ENCODE measurements at places on chromosomes 1 and 21.

- no peak for DNase-seq
These were observed 229.6 kb upstream of the JUN start for GRCh38 chr1:59013276-59013927.

DNA sequence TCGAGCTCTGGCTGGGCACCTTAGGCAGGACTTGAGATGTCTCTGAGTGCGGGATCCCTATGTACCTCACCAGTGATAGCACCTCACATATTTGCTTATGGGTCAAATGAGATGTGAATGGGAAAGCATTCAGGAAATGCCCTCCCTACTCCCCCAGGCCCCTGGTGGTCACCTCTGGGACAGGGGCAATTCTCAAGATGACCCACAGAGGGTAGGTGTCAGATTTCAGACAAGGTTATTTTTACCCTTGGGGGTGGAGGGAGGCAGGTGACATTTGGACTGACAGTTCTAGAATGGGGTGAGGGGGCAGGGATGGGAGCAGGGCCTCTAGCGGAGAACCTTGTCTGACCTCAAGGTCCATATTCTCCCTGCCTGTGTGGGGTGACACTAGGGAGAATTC is 27.1 kb downstream of the ACOT11 start:
- no peak for DNase-seq

DNA sequence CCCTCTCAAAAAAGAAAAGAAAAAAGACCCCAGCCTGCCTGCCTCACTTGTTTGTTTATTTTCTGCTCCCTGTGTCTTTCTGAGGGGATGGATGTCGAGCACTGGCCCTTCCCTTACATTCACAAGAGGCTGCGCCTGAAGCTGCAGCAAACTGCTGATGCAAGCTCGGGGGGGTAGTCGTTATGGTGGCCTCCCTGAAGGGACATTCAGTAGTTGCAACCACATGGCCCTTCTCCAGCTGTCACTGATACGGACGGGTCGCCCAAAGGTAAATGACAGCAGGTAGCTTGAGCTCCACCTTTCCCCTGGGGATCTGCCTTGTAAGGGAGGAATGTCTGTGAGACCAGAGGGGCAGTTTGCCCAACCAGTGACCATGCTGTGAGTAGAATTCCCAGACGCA is 17.7 kb downstream of the PLEKHM2 start:
- DNase-seq = no peak

GRCh38 chr1:115089420-115090185 is at the start of gene TSPAN2:
Gene TSPAN2, minus strand, starts transcription at chr1:115089503. Its CDS starts 71 bp downstream, at chr1:115089432.
- DNase-seq = peak; percentile 75

- no peak for DNase-seq
These were observed 75.3 kb downstream of the C1orf21 start for GRCh38 chr1:184462155-184462554.

GRCh38 chr21:29376556-29376955 is 77.8 kb downstream of the BACH1 start:
- DNase-seq = peak; percentile 61

- DNase-seq = no peak
These were observed 41.0 kb downstream of the ITPKB start for GRCh38 chr1:226697929-226698544.

- no peak for DNase-seq
These were observed 17.6 kb downstream of the INTS3 start for GRCh38 chr1:153745417-153745816.

- DNase-seq = peak; percentile 74
These were observed 102.0 kb upstream of the RUNX3 start for GRCh38 chr1:25031966-25032667.

GRCh38 chr21:28604946-28605537 is 387.6 kb downstream of the LTN1 start:
- DNase-seq = peak; percentile 8

GRCh38 chr1:48055876-48056764 is 58.9 kb upstream of the TRABD2B start:
- DNase-seq = no peak

- no peak for DNase-seq
These were observed 572.1 kb upstream of the BRINP3 start for GRCh38 chr1:191049781-191050180.

DNA sequence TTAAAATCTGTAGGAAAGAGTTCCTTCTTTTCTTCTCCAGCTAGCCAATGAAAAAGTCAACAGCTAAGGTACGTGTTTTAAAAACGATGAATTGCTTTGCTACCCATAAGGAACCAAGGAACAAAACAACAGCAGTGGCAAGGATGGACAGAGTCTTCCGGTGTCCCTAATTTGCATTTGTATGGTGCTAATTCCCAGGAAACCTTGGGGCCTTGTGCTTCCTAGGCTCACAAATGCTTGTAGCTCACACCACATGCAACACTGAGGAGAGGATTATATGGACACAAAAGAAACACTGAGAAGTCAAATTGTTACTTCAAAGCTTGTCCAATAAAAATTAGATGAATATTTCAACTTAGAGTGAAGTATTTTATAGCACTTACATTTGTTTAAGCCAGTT is 1.8 kb upstream of the PGBD5 start:
- DNase-seq = no peak

GRCh38 chr1:247241691-247242090 is 14.2 kb upstream of the VN1R5 start:
- no peak for DNase-seq

- DNase-seq = no peak
These were observed 6.3 kb upstream of the TTLL10 start for GRCh38 chr1:1167398-1167821.

- no peak for DNase-seq
These were observed 5.4 kb upstream of the TDRD5 start for GRCh38 chr1:179586107-179586823.

GRCh38 chr1:114310695-114311271 is 157.1 kb upstream of the SYT6 start:
- no peak for DNase-seq

DNA sequence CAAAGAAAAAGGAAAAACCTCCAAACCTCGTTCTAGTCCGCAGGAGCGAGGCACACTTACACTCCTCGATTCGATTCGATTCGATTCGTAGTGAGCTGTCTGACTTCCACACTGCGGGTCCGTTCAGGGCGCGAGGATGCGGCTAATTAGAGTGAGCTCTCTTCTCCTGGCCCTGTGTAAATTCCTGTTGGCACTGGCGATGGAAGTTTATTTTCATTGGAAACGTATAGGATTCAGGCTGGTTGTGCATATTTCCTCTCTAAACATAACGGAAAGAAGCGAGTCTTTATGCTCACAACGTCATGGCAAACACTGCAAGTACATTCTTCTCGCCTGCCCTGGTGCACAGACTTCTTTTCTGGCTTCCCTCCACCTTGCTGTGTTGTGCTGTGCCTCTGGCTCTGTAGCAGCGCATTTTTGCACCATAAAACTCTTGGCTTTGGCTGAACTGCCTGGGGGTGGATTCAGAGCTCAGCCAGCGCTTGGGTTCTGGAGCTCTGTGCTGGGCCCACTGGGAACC is 2.7 kb downstream of the HUNK start:
- DNase-seq = no peak

- DNase-seq = no peak
These were observed 12.6 kb upstream of the MAPKAPK2 start for GRCh38 chr1:206672011-206672688.

GRCh38 chr1:225445639-225446594 is 18.1 kb upstream of the LBR start:
- DNase-seq = peak; percentile 34

DNA sequence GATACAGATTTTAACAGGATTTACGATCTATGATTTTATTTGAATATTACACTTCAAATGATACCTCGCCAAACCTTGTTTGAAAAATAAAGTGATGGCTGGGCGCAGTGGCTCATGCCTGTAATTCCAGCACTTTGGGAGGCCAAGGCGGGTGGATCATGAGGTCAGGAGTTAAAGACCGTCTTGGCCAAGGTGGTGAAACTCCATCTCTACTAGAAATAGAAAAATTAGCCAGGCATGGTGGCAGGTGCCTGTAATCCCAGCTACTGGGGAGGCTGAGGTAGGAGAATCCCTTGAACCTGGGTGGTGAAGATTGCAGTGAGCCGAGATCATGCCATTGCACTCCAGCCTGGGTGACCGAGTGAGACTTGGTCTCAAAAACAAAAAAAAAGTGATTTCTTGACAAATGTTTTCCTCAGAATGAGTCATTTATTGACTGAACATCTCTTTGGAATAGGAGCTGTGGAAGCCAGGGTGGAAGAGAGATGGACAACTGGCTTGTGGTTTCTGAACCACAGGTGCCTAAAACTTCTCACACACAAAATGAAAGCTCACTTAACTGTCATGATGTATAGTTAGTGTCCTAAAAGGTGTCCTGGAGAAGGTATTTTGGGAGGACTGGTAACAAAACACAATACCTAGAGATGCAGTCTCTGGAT is 11.9 kb downstream of the PKNOX1 start:
- no peak for DNase-seq

DNA sequence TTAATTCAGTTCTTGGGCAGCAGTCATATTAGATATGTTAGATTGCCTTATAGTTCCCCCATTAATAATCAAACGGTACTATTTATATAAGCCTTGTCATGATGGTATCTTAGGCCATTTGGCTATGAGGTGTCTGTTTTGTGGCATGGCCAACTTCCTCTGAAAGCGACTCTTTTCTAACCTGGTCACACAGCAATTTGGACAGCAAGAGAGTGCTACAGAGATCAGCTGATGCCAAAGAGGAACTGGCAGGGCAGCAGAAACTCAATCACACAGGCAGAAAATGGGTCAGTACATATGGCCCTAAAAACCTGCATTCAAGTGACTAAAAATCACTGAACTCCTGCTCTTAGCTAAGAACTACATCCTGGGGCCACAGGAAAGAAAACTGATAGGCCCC is 13.4 kb upstream of the MUTYH start:
- DNase-seq = no peak

DNA sequence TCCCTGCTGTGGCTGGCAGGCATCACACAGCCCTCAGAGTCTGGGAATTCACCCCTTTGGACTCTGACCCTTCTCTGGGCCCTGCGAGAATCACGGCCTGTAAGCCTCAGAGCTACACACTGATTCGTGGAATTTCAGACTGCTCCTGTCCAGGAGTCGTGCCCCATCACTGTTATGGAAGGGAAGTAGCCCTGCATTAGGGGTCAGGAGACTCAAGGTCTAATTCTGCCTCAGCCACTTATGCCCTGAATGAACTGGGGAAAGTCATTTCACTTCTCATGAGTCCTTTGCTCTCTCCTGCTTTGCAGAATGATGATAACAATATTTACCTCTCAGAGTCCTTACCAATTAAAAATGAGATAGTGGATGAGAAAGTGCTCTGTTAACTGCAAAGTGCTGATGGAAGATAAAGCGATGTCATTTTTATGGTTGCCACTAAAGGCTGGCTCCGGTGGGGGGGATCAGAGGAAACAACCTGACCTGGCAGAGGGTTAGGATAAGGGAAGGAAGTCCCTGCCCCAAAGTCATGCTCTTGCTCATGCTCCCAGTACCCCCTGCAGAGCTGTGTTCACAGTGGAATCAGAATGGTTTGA is 148.6 kb upstream of the CD34 start:
- DNase-seq = no peak

DNA sequence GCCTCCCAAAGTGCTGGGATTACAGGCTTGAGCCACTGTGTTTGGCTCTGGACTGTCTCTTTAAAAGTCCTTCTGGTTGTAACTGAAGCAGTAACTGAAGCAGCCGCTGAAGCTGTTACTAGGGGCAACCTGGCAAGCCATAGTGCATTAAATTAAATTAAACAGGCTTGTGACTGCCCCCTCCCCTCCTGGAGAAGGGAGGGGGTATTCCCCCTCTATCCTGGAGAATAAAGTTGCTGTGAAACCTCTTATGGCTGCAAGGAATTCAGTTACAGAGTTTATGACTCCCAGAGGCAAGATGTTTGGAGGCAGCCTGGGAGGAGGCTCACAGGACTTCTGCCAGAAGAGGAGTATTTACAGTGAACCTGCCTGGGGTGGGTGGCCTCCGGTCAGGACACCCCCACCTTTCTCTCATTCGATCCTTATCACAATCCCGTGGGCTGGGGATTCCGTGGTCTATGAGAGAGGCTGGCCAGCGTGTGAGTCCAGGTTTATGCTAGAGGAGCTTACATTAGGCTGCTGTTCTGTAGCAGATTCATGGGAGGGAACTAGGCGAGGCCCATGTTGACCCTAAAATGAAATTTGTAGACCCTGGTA is 8.3 kb downstream of the TTC22 start:
- no peak for DNase-seq

DNA sequence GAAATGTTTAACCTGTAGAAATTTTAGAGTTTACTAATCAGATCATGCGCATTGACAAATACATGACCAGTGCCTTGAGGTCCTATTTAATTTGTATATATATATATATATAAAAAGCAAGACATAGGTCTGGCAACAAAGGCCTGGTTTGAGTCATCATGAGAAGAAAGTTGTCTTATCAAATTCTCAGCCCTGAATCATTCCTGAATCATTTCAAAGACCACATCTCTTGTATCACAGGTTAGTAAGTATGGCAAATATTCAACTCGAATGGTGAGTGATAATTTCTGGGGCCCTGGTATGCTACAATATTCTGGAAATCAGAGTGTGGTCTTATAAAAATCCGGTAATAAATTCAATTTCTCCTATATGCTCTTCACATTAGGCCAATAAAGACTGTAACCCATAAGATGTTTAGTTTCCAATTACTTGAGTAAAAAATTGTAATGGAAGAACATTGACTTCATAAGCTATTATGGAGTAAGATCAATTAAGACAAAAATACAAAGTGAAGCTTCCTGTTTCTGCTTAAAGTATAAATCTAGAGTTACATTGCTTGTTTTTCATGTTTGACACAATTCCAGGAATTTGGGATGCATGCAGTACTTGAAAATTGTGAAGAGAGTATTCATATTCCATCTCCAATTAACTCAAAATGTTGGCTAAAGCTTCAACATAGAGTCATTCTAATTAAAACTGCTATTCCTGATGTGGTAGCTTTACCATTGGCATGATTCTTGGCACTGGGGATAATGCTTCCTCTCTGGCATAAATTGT is 309.4 kb downstream of the BRINP3 start:
- DNase-seq = no peak

GRCh38 chr1:220943319-220943996 is 64.2 kb downstream of the HLX start:
- no peak for DNase-seq

GRCh38 chr1:54289712-54290233 is 89.8 kb downstream of the MRPL37 start:
- DNase-seq = no peak

DNA sequence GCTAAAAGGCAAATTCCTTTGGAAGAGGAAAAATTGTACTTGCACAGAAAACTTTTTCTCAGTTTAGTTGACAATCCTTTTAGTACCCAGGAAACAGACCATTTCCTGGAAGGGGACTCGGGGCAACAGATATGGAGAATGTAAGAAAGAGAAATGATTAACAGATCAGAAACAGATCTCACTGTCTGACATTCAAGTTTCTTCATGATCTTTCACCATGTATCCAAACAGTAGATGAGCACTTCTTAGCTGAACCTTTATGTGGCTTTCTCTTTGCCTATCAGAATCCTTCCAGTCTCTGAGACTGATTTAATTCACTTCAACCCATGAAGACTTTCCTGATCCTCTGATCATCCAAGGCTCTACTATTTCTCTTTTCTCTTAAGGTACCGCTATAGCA is 2.7 kb downstream of the TTLL7 start:
- DNase-seq = no peak

DNA sequence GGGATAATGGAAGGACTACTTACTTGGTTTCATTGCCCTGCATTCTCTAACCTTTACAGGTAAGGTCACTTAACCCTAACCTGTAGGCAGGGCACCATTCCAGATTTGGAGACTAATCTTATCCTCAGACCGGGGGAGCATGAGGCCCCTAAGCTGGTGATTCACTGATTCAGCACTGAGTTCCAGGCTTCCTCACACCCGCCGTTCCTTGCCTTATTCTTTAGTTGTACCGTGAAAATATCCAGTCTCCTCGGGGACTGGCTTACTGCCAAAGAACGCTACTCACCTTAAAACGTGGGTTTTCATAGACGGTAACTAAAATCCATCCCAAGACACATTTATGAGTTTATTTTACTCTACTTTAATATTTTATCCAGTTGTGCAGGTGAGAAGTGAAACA is 44.3 kb upstream of the COL24A1 start:
- no peak for DNase-seq
